DMS79 treated with DMSO at 0.1 percent for 48 hours (cell line): ENCODE measurements at places on chromosomes 12 and 14.

DNA sequence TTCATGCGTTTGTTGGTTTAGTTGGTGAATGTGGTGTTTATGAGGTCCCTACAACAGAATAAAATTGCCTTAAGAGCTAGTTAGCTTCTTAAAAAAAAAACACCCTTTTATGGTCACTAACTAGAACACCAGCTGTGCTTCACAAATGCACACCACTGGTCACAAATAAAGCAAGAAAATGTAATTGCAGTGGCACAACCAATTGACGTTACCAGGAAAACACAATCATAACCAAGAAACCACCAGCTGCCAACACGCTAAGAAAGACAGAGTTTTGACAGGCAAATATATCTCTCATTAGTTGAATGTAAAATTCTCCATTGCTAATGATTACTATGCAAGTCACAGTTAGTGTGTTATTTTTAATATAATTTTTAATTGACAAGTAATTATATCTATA, 389.9 kb downstream of the ADAMTS20 start:
- DNase-seq: no peak

DNA sequence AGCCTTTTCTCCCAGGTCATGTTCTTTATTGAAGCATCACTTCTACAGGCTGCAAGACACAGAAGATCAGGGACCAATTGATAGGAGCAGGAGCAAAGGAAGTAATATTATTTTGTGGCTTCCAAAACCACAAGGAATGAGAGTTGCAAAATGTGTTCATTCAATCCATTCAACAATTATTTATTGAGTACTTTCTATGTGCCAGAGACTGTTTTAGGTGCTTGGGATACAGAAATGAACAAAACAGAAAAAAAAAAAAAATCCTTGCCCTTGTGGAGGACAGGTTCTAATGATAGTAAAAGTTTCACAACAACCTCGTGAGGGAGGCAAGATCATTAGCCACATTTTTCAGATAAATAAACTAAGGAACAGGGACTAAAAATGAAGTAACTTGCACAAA, 20.1 kb upstream of the DACT1 start:
- no peak for DNase-seq

- no peak for DNase-seq
These were observed 32.3 kb upstream of the KRAS start for GRCh38 chr12:25283006-25283405.

GRCh38 chr14:44576356-44576755, 69.3 kb upstream of the FSCB start:
- DNase-seq: no peak

GRCh38 chr12:65330331-65330730, 51.8 kb downstream of the MSRB3 start:
- no peak for DNase-seq

DNA sequence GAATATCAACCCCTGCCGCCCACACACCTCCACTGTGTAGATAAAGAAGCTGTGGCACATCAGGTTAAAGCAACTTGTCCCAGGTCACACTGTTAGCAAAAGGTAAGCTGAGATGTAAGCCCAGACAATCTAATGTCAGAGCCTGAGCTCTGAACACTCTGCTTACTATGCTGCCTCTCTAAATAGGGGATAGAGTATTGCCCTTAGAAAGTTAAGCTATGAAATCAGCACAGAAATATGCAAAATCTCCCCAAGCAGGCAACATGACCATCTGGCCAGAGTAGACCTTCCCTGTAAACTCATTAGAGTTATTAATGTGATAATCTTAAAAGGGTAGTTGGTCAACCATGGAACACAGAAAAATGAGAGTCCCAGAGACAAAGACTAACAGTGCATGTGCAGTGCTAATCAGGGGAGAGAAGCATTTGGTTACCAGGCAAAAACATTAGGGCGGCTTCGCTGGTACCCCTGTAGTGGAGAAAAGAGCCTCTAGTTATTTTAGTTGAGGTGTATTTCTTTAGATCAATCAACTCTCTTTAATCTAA, 171.0 kb downstream of the BTG1 start:
- no peak for DNase-seq

DNA sequence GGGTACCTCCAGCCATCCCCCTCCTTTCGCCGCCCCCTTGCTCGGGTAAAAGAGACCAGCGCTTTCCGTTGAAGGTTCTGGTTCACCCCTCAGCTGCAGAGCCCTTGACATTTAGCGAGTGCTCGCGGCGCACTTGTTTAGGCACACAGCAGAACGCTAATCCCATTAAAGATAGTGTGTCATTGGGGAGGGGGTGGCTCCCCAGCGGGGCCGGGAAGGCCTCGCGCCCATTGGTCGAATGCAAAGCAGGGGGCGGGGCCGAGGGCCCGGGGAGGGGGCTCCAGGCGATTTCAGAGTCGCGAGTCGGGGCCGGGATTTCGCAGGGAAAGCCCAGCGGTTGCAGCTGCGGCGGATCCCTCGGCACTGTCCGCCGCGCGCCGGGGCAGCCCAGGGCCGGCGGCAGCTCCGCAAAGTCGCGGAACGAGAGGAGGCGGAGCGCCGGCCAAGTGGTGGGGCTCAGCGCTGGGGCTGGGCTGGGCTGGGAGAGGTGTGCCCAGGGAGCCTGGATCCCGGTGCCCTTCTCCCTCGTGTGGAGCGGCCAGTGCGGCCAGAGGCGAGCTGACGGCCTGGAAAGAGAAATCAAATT, 122.9 kb downstream of the TSPAN9 start:
- peak; percentile 90 for DNase-seq

DNA sequence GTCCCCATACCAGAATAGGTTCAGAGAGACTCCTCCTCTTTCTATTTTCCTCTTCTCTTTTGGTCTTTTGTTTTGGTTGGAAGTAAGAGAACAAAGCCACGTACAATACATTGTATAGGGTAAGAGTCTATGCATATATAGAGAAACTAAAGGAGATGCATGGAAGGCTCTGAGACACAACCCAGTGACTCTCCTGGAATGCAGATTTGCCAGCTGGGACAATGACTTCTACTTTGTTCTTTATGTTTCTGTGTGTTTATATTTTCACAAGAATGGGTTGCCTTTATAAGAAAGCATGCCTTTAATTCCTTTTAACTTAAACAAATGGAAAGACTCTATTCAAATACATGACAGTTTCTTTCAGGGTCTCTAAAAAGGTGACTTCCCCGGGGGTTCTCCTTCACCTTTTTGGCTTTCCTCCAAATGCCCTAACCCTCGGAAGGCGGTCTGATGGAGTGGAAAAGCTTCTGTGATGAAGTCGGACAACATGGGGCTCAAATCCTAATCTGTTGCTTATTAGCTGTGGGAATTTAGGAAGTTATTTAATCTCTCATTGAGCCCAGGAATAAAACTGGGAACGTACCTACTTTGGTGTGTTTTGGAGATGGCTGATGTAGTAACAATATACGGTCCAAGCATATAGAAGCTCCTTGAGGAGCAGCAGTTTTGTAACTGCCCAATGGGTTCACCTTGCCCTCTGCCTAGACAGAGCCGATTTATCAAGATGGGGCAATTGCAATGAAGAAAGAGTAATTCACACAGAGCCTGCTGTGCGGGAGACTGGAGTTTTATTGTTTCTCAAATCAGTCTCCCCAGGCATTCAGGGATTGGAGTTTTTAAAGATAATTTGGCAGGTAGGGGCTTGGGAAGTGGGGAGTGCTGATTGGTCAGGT, 9.1 kb upstream of the SERPINA1 start:
- no peak for DNase-seq

DNA sequence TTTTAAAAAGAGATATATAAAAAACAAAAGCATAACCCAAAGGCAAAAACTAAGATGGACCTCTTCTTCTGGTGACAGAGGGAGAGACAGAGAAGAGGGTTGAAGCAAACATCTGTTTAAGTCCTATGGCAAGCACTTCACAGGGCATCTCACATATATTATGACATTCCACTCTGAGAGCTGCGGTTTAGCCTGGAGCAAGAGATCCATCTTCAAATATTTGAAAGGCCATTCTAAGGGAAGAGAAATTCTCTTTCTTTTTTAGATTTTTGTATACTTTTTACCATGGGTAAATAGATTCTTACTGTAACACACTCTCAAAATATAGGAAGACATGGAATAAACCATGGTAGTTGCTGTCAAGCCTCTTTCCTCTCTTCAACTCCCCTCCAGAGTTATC, 204.1 kb downstream of the GXYLT1 start:
- DNase-seq: no peak

DNA sequence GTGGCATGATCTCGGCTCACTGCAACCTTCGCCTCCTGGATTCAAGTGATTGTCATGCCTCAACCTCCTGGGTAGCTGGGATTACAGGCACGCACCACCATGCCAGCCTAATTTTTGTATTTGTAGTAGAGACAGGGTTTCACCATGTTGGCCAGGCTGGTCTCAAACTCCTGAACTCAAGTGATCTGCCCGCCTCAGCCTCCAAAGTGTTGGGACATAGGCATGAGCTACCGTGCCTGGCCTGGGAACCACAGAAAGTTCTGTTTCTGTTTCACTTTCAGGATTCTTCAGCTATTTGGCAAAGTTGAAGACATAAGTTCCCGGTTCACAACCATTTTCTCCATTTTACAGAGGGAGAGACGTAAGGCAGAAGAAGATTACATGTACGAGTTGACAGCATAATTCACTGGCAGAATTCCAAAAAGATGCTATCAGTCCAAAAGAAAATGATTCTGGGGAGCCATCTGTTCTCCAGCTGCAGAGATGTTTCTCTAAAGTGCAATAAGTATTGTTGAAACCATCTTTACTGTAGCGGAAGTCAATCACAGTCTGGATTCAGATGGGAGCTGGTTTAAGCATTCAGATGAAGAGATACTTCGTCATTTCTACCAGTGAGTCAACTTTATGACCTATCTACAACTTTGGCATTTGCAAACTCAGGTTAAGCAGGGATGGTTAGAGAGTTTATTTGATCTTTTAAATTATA, 8.1 kb upstream of the RNF34 start:
- DNase-seq: no peak

DNA sequence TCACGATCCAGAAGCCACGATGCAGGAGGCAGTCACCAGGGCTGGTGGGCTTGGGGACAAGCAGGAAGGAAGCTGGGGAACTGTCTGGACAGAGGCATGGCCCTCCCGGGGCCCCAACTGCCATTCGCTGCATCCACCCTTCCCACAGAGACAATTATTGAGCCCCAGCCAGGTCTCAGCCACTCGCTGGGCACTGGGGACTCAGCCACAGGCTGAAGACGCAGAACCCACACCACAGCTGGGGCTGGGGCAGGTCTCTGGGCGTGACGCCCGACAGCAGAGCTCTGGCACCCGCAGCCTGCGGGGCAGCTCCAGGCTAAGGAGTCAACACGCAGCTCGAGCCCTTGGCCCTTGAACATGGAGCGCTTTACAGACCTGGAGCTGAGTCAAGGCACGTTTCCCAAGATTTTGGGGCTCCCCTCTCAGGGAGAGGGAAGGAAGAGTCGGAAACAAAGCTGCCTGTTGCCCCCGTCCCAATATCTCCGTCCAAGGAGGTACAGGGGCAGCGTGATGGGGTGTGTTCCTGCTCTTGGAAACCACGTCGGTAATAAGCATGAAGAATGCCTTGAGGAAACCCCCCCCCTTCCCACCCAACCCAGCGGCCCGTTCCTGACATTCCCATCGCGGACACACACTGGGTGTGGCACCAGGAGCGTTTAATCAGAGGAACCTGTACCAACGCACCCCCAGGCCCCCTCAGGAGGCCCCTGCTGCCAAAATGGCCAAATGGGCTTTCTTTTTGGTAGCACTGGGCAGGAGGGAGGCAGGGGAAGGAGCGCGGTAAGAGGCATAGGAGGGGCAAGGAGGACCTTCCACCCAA, 6.7 kb downstream of the RIMBP2 start:
- no peak for DNase-seq

GRCh38 chr14:46661728-46662127, 10.1 kb upstream of the RPL10L start:
- DNase-seq: no peak

DNA sequence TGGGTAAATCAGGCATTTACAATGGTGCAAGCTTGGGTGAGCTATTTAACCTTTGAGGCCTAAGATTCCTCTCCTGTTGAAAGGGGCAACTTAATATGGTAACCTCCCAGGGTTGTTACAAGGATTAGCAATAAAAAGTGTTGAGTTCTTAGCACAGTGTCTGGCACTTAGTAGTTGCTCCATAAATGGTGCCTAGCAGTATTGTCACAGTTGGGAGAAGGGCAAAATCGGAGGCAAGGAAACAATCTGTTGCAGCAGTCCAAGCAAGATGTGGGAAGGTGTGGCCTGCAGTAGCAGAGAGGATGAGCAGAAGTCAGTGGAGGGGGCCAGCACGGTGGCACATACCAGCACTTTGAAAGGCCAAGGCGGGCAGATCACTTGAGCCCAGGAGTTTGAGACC, 7.3 kb upstream of the SP7 start:
- DNase-seq: no peak

- no peak for DNase-seq
These were observed 157.1 kb upstream of the NEDD1 start for GRCh38 chr12:96749999-96750398.

DNA sequence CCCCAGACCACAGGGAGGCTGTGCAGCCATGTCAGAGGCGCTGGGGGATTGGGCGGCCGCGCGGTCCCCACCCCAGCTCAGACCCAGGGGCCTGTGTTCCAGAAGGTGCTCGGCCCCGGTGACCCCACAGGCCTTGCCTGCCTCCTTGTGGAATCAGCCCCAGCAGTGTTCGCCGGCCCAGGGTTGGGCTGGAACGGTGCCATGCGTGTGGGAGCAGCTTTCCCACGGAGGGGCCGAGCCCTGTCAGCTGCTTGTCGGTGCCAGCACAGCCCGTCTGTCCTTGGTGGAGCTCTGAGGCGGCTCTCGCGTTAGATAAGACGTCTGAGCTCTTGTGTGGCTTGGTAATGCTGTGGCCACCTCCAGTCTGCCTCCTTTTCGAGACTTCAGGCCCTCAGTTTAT, 8.5 kb downstream of the ZFYVE21 start:
- DNase-seq: no peak

- no peak for DNase-seq
These were observed 392 bp downstream of the SLC15A4 start for GRCh38 chr12:128823216-128823915.

DNA sequence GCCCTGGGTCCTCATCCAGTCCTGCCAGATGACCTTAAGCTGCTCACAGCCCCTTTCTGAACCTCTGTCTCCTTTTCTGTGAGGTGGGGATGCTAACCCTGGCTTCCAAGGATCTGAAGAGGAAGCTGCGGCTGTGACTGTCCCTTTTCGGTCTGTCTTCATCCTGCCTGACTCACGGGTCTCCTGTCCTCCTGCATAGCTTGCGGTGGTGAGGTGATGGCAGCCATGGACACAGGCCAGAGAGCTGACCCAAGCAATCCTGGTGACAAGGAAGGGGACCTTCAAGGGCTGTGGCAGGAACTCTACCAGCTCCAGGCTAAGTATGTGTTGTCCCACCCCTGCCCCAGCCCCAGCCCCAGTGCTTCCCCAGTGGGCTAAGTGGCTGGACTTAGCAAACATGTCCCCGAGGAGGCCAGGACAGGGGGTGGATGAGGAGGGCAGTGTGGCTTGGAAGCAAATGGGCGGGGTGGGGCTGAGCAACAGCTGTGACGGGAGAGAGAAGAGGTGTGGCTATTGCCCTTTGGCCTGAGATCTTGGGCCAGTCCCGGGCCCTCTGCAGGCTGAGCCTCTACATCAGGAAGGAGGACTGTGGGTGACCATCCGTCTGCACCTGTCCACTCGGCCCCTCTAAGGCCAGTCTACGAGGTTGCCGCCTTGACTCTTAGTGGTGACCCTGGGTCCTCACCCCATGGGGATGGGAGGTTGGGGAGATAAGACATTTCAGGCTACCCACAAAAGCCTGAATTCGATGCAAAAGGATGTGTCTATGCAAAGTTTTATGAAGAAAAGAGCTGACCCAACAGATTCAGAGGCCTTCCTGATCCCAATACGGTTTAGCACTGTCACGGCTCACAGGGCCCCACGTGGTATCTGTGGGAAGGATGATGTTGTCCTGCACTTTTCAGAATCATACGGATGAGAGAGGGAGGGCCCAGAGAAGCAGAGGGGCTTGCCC, 1.1 kb downstream of the CCDC197 start:
- DNase-seq: no peak
